ENCODE measurements at places on chromosomes 3 and 15.

GRCh38 chr3:152997526-152997925 is 162.6 kb downstream of the P2RY1 start:
- no peak for DNase-seq

DNA sequence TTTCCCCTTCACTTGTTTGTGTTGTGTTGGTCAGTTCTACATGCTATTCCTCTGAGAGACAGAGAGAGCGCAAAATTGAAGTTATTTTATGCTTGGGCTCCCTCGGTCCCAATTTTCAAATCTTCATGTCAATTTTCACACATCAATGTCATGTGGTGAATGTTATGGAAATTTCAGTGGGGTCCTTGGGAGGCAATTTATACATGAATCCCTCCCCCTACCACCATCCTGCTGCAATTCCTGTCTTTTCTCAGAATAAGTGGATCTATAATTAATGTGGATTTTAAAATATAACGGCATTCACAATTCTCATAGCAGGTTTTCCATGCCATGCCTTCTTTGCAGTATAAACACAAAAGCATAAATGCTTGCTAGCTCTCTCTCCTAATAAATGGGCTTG is 499.9 kb downstream of the MCTP2 start:
- no peak for DNase-seq

DNA sequence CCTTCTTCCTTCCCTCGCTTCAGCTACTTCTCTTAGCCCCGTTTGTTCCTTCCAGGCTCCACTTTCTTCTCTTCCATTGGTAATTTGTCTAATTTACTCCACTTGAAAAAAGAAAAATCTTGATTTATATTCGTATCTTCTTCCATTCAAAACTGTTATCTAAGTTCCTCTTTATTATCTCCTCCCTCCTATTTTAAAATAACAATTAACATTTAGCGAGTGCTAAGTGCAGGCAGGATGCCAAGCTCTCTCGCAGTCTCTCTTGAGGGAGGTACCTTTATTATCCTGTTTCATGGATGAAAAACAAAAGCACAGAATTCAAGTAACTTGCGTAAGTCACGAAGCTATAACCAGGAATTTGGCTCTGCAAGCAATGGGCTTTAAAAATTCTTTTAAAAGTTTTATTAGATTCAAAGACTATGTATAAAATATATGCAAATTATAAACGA is 418.9 kb upstream of the NAALADL2 start:
- DNase-seq, result no peak

DNA sequence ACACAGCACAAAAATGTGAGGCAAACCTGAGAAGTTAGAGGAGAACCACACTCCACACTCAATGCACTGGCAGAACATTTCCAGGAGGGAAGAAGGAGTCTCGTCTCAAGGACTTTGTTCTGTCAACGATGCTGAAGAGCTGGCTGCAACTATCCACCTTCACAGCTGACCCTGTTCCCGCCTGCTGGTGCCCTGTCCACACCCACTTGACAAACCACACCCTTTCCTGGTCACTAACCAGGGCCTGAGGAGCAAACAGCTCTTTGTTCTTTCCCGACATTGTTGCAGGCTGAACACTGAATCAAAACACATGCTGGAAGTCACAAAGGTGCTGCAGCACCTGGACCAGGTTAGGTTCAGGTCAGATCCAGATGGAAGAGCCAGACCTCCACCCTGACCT is 92.6 kb upstream of the ARRDC4 start:
- DNase-seq, result no peak

- no peak for DNase-seq
These were observed 352.4 kb upstream of the ZNF385D start for GRCh38 chr3:22103423-22103822.

DNA sequence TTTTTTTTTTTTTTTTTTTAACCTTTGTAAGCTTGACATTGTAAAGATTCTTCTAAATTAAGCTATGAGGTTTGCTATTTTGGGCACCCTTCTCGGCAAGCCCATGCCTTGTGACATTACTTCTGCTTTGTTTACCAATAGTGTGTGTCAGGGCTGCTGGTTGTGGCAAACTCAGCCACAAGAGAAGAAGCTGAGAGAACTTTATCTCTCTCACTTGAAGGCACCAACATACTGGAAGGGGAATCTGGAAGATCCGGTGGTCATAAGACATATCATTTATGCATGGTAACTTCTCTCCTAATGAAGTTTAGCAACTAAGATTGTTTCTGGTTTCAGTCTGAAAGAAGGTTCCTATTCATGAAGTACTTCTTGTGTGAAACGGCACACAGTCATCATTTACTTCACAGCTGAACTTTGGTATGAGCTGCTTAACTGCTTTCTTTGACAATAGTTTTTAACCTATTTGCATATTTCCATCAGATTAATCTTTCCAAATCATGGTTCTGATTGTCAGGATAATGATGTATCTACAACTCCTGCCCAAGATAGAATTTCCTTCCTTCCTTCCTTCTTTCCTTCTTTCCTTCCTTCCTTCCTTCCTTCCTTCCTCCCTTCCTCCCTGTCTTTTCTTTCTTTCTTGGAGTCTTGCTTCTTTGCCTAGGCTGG is 189.3 kb downstream of the NFKBIZ start:
- no peak for DNase-seq
